ENCODE measurements at places on chromosomes 5 and 9.

DNA sequence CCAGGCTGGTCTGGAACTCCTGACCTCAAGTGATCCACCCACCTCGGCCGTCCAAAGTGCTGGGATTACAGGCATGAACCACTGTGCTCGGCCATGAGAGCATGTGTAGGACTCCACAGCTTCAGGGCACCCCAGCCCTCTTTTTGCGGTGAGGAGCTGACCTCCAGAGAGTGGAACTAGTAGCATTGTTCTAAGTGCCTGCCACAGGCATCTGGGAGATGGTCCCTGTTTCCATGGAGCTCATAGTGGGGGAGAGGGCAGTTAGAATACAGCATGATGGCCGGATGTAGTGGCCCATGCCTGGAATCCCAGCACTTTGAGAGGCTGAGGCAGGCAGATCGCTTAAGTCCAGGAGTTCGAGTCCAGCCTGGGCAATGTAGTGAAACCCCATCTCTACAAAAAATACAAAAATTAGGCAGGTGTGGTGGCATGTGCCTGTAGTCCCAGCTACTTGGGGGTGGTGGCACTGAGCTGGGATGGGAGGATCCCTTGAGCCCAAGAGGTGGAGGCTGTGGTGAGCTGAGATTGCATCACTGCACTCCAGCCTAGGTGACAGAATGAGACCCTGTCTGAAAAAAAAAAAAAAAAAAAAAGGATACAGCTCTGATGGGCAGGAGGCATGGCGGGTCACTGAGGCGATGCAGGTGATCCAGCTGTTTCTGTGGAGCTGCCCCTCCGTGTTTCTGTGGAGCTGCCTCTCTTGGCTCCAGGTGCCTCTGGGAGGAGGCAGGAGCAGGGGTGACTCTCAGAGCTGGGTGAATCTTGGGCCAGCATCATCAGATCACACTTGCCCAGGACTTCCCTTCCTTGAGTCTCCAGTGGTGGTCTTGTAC, 4.2 kb downstream of the ASS1 start:
- DNase-seq: no peak

GRCh38 chr5:73596705-73597328, 29.2 kb upstream of the ARHGEF28 start:
- no peak for DNase-seq

DNA sequence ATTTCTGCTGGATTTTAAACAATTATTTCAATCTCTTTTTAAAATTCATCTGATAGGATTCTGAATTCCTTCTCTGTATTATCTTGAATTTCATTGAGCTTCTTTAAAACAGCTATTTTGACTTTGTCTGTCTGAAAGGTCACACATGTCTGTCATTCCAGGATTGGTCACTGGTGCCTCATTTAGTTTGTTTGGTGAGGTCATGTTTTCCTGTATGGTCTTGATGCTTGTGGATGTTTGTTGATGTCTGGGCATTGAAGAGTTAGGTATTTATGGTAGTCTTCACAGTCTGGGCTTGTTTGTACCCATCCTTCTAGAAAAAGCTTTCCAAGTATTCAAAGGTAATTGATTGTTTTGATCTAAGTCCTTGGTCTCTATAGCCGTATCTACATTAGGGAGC, 39.1 kb downstream of the DENND4C start:
- DNase-seq: no peak

DNA sequence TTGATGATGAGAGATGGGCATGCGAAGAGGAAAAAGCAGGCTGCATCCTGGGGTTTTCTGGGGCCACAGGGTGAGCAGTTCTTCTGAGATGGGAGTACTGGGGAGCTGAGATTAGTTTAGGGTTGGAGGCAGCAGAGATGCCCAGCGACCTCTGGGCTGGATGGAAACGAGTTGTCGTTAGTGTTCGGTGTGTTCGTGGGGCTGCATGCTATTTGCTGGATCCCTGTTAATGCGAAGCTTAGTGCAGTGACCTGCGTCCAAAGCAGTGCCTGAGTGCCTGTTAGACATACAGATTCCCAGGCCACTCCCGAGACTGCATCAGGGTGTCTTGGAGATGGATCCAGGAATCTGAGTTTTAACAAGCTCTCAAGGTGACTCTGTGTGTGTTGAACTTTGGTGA, 201.3 kb downstream of the CACNA1B start:
- no peak for DNase-seq

- peak; percentile 31 for DNase-seq
Observed at GRCh38 chr5:39224196-39224761, 4.9 kb upstream of the FYB1 start.

- peak; percentile 18 for DNase-seq
Observed at GRCh38 chr5:79759436-79759835, 69.8 kb downstream of the CMYA5 start.

GRCh38 chr5:113376640-113377039, 58.1 kb downstream of the TSSK1B start:
- no peak for DNase-seq

- no peak for DNase-seq
Observed at GRCh38 chr5:110441035-110441434, 285.4 kb downstream of the TMEM232 start.

GRCh38 chr9:127008076-127008475, 93.5 kb downstream of the RALGPS1 start:
- no peak for DNase-seq

GRCh38 chr9:89601306-89601705, 3.5 kb upstream of the GADD45G start:
- DNase-seq: no peak

- DNase-seq: no peak
Observed at GRCh38 chr5:128765448-128766061, 199.7 kb upstream of the SLC27A6 start.

- peak; percentile 74 for DNase-seq
Observed at GRCh38 chr5:92800365-92800764, 780.7 kb downstream of the NR2F1-AS1 start.

DNA sequence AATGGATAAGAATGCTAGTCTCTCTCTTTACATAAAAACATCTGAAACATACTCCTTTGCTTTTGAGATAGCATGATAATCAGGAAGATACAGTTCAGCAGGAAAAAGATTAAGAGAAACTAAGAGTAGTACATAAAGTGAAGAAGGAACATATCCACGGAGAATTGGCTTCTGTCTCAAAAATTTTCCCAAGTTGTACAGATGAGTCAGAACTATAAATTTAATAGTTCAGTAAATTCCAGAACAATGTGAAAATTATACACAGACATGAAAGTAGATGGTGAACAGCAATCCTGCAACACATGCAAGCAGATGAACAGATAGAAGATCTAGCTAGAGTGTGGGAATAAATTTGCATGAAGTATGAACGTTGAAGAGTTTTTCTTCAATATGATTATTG, 691.4 kb upstream of the RIOK2 start:
- DNase-seq: no peak

GRCh38 chr9:9764821-9765220, 848.0 kb downstream of the PTPRD start:
- DNase-seq: no peak

- DNase-seq: no peak
Observed at GRCh38 chr9:11064909-11065308, 452.1 kb upstream of the PTPRD start.

DNA sequence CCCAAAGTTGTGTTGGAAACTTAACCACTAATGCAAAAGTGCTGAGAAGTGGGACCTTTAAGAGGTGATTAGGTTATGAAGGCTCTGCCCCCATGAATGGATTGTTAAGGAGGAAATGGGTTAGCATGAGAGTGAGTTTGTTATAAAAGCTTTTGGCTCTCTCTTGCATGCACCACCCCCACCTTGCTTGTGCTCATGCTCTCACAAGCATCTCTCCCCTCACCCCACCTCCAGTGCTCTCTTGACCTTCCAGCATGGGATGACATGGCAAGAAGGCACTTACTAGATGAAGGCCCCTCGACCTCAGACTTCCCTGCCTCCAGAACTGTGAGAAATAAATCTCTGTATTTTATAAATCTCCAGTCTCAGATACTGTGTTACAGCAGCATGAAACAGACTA, 52.8 kb downstream of the RICTOR start:
- no peak for DNase-seq

GRCh38 chr5:943918-944620, 51.4 kb downstream of the TRIP13 start:
- DNase-seq: no peak
